ENCODE measurements at places on chromosomes 6 and 20. TPM values are rescaled to one million over a fixed set of nuclear protein-coding genes. Genes with fewer than 3 reads are reported as not detected.

The KIAA1755 gene
- total RNA-seq, result 5.4 TPM

DNA sequence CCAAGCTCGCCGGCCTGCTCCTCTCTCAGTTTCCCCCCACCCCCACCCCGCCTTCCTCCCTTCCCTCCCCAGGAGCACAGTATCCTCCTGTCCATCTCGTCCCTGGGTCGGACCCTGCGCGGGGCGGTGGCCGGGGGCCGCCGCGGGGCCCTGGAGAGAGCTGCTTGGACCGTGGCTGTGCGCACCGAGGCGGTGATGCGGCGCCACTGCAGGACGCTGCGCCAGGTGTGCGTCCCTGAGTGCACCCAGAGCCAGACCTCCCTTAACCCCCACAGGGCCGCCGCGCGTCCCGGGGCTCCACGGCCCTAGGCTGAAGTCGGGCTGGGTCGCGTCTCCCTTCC is 2.2 kb downstream of the C20orf204 start:
- DNase-seq, result no peak

GRCh38 chr20:46228670-46229069 is 79.6 kb downstream of the CDH22 start:
- no peak for DNase-seq

The RAET1L gene
- total RNA-seq, result not detected

The CLPSL1 gene
- total RNA-seq, result not detected

The UNC93A gene
- total RNA-seq, result not detected

- DNase-seq, result no peak
These were observed 506.3 kb downstream of the TENT5A start for GRCh38 chr6:81246200-81246599.

The KCNB1 gene
- 1.1 TPM for total RNA-seq

The ID4 gene
- 1.4 TPM for total RNA-seq
